ENCODE measurements at places on chromosomes 13 and 19.

DNA sequence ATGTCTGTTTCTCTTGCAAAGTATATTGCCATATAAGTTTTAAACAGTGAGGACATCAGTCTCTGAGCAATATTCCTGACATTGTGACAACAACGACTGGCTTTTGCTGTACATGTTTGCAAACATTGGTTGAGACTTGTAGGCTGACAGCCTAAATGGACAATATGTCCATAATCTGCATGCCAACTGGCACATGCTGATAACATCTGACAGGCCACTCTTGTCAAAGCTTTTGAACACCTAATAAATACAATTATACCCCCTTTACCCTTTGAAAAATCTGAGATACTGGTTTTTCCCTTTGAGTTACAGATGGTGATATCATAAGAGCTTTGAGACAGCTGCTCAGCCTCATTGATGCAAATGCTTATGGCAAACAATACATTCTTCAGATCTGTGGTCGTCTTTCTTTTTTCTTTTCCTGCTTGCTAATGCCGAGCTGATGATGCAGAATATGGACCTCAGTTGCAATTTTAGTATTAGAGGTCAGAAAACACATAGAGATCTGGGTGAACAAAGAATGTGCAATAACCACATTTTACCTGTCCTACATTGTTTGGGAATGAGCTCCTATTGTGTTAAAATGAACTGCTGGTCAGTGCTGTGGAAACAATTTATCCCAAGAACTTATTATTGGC lies 114.9 kb downstream of the RFC3 start:
- DNase-seq, result no peak

DNA sequence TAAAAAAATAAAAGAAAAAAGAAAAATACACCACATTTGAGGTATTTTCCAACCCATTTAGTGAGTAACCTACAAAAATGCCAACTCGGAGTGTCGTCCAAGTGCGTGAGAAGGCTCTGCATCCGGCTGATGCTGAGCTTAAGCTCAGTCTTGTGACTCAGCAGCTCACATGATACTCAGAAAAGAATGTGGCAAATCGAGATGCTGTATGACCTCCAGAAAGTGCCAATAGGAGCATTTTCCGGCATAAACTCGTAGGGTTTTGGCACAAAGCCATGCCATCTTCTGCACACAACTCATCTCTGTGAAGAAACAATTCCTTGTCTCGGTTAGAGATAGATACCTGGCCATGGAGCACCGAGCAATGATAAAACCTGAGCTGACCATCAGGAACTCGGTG lies 58.5 kb downstream of the TRPM4 start:
- DNase-seq, result no peak

- DNase-seq, result no peak
Observed at GRCh38 chr13:92530364-92530763, 696.2 kb upstream of the GPC6 start.

DNA sequence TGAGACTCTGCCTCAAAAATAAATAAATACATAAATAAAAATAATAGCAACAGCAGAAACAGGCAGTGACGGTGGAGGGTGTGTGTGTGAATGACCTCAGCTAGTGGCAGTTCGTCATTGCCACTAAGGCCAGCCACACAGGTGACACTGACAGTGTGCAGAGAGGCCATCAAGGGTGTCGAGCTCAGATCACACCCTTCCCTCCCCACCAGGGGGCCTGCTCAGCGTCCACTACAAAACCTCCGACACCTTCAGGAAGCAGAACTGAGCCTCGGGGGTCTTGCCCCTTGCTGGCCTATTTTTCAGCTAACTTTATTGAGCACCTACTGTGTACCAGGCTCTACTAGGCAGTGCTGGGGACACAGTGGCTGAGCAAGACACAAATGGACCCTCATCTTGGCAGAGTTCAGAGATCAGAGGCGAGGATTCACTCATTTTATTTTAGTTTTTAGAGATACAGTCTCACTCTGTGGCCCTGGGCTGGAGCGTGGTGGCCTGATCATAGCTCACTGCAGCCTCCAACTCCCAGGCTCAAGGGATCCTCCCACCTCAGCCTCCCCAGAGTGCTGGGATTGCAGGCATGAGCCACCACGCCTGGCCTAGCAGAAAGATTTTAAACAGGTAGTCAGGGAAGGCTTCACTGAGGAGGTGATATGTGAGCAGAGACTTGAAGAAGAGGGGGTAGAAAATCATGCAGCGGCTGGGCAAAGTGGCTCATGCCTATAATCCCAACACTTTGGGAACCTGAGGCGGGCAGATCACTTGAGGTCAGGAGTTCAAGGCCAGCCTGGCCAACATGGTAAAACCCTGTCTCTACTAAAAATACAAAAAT lies 30.3 kb upstream of the SEMA6B start:
- DNase-seq, result no peak

DNA sequence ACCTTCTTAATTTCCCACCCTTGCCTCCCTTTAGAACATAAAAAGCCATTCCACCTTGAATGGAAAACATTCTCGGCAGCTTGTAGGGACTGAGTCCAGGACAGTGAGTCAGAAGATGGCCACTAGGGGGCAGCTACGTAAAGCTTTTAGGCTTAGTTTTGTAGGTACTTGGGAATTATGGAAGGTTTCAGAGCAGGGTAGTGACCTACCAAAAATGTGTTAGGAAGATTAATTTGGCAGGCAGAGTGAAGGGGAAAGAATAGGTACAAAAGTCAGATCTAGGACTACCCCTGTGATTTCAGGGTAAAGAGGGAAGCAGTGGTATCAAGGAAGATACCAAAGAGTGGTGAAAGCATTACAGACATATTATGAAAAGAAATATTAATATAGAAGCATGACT lies 198.4 kb downstream of the NDFIP2 start:
- DNase-seq, result peak; percentile 45

DNA sequence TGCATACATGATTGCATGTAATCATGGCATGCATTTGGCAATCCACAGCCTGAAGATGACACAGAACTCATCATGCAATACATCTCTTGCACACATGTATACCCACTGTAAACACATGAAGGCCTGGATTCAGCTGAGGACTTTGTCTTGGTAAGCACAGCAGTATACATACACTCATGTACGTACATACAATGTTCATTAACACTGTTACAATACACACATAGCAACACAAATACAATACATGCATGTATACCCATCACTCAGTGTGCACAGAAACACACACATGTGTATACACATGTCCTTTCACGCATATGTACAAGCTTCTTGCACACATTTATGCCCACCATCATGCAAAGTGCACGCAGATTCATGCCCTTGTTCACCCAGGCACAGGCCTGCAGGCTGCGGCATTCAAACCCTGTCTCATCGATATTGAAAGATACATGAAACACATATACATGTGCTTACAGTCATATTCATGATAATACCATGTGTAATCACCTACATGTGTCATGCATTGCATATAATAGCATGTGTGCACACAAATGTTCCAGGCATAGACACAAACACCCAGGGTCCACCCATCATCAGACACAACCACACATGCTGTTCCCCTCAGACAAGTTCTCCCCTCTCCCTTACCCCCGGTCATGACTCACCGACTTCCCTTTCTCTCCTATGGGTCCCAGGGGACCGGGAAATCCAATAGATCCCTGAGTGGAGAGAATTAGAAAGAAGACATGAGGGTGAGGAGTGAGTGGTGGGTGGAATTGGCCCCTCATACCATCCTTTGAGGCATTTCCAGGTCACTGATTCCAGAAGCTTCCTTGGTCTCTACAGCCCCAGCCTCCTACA lies 28.7 kb downstream of the COL5A3 start:
- no peak for DNase-seq

- DNase-seq, result no peak
Observed at GRCh38 chr19:3778104-3778867, 6.3 kb upstream of the RAX2 start.

DNA sequence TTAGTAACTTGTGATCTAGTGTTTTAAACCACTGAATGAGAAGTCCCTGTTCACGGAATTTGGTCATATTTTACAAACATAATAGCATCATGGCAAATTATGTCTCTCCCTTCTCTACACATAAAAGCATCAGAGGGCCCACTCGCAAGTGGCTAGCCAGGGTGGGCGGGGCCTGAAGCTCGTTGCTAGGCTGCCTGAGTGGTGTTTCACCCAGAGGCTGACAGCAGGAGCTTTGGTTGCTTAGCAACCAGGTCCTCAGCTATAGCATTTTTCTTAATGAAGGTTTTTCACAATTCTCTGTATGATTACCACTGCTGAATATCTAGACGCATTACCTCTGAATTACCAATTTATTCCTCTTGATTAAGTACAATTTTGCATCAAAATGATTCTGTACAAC lies 126.5 kb downstream of the NALCN start:
- no peak for DNase-seq

GRCh38 chr13:91468301-91468700 lies 69.9 kb downstream of the GPC5 start:
- DNase-seq, result no peak

DNA sequence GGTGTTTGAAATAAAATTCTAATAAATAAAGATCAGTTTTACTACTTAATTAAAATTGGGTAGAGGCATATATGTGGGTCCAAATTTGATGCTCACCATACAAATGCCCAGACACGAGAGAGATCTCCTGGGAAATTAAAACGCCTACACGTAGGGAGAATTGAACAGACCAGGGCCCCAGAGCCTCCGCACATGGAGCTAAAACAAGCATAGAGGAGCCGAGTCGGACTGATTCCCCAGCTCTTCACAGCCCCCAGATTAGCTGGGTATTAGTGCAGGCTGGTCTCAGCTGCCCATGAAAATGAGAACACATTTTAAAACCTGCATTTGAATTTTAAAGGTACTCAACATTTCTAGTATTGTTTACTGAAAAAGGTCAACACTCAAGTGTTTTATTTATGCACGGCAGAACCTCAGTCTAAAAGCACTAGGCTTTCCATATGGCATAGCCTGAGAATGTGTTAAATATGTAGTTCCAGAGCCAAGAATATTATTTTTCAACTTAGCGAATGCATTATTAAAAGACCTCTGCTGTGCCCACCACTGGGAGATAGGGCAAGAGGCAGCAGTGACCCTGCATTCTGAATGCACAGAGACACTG lies 344.8 kb downstream of the ENOX1 start:
- DNase-seq, result no peak

DNA sequence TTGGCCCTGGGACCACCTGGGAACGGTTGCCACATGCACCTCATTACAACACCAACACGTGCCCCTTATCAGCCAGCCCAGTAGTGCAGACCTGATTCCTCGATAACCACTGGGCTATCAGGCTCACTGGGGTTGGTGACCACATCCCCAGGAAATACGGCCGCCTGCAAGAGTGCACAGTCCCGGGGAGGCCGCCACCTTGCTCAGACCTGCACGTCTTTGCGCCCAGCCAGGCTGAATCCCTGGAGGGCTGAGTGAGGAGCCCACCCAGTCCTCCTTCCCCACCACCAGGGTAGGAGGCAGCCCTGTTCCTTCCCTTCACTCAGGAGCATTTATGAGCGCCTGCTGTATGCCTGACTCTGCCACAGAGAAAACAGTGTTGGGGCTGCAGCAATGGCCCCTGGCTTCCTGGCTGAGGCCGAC lies 67.8 kb downstream of the CEBPG start:
- no peak for DNase-seq

GRCh38 chr19:29285878-29286277 lies 72.9 kb upstream of the UQCRFS1 start:
- no peak for DNase-seq

GRCh38 chr13:29171244-29171643 lies 351.1 kb downstream of the MTUS2 start:
- no peak for DNase-seq

- no peak for DNase-seq
Observed at GRCh38 chr19:56299688-56300087, 15.0 kb downstream of the ZSCAN5A start.

DNA sequence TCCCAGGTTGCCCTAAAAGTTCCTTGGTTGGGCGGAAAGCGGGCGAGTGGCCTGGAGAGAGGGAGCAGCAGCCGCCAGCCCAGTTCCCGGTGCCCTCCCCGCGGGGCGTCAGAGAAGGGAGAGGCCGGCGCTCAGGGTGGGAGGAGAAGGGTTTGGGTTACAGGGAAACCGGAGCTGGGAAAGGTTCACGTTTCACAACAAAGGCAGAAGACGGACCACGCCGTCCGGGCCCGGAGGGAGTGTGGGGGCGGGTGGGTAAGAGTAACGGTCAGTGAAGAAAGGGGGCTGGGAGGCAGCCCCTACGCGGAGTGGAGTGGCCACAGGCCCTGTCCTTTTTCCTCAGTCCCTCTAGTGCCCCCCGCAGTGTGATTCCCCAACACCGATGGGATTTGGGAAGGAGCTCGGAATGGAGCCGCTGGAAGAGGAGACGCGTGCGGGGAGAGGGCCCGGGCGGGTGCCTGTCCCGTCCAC lies 1.6 kb downstream of the SIX5 start:
- DNase-seq, result no peak

DNA sequence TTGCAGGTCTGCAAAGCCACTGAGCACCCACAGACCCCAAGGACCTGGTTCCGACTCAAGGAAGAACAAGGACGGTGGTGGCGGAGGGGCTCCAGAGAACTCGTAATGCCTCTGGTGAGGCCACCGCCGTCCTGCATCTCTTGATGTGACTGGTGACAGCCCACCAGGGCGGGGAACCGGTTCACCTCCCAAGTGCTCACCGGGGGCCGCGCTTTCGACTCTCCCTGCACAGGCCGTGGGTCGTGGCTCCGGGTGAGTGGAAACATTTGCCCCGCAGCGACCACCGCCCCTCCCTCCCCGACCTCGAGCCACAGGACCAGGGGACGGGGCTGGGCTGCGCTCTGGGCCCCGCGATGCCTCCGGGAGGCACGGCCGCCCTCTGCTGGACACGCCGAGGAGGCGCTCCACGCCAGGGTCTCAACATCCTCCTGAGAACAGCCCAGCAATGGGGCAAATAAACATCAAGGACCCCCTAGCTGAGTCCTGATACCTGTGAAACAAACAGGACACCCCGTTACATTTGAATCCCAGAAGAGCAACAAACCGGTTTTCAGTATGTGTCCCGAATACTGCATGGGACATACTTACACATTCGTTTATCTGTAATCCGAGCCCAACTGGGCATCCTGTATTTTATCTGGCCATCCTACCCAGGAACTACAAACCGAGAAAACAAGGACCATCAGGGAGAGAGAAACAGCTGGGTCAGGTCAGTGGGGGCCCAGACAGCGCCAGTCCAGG lies 3.9 kb upstream of the PLPP2 start:
- peak; percentile 49 for DNase-seq

- no peak for DNase-seq
Observed at GRCh38 chr13:102642029-102642428, 45.2 kb downstream of the TPP2 start.

GRCh38 chr13:105817498-105817897 lies 718.0 kb downstream of the EFNB2 start:
- no peak for DNase-seq

- DNase-seq, result no peak
Observed at GRCh38 chr19:40705950-40706619, 10.6 kb downstream of the COQ8B start.

GRCh38 chr13:46295491-46296114 lies 83.9 kb downstream of the LRRC63 start:
- DNase-seq, result no peak

- DNase-seq, result no peak
Observed at GRCh38 chr19:40603071-40603388, 1.9 kb downstream of the LTBP4 start.

GRCh38 chr13:99339736-99340397 lies 32.7 kb upstream of the GPR183 start:
- no peak for DNase-seq
